ENCODE measurements at places on chromosomes 16 and 17. TPM values are rescaled to one million over a fixed set of nuclear protein-coding genes. Genes with fewer than 3 reads are reported as not detected.

- DNase-seq: no peak
Measured at GRCh38 chr17:4110152-4110551, 32.7 kb downstream of the ZZEF1 start.

GRCh38 chr16:56425439-56425832 lies at the start of gene AMFR:
Gene AMFR, minus strand, starts transcription at chr16:56425545. Its CDS starts 218 bp downstream, at chr16:56425327.
- peak; percentile 86 for DNase-seq

GRCh38 chr17:71709271-71709890 lies 411.4 kb upstream of the SOX9 start:
- DNase-seq: no peak

- DNase-seq: no peak
Measured at GRCh38 chr17:35641032-35641431, 53.9 kb downstream of the AP2B1 start.

DNA sequence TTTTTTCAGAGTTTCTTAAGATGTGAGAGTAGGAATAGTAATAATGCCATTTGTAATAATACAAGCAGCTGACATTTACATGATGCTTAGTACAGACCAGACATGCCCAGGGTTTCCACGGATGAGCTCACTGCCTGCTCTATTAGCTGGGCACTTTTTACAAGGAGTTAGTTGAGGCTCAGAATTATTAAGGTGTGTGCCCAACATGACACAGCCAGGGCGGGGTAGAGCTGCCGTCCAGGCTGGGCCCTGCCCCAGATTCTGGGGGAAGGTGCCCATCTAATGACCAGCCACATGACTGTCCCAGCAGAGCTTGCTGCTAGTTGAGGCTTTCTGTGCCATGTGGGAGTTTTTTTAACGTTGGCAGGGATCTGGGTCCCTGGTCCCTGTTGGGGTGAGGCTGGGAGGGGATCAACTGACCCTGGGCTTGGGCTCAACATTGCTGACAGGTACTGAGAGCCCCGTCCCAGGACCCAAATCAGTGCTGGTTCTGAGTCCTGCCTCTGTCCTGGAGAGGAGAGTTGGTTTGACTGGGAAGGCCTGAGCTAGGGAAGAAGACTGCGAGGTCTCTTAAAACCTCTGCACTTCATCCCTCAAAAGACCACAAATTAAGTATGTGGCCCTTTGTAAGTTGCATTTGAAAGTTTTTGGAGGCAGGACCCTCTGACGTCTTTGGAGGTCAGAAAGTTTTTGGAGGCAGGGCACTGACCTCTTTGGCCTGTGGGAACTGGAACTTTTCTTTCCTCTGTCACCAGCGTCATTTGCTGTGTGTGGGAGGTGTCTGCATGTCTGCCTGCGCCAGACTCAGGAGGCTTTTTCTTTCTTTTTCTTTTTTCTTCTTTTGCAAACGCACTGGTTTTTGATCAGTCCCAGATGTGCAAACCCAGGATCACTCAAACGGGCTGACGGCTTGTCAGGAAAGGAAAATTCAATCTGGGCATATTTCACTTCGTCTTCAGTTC lies 2.2 kb downstream of the CRISPLD2 start:
- DNase-seq: no peak

SOCS1 gene
- 1.5 TPM for total RNA-seq

DNA sequence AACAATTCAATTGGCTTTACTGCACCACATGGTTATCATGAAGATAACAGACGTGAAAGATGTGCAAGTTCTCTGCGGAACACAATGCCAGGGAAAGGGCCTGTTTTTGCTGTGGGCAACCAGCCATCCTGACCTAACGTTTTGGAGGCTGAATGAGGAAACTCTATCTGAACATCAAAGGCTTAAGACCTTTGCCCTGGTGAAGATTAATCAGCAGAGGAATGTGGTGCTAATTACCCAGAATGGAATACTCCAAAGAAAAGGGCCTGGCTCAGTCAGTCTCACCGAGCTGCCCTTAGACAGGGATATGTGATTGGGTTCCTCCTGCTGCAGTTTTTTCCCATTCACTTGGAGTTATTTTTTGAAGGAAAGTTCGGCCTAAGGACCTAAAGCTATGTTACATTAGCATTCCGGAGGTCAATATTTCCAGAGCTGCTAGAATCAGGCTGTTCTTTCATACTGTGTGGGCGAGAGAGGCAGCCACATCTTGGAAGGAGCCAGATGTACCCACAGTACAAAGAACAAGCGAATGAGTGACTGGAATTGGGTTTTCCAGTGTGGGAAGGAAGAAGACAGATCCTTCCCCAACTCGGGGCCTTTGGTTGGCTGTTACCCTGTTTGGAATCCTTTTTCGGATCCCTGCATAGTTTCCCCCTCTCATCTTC lies 15.5 kb downstream of the ASIC2 start:
- DNase-seq: no peak

ADCY9 gene
- total RNA-seq: 28.4 TPM

DNA sequence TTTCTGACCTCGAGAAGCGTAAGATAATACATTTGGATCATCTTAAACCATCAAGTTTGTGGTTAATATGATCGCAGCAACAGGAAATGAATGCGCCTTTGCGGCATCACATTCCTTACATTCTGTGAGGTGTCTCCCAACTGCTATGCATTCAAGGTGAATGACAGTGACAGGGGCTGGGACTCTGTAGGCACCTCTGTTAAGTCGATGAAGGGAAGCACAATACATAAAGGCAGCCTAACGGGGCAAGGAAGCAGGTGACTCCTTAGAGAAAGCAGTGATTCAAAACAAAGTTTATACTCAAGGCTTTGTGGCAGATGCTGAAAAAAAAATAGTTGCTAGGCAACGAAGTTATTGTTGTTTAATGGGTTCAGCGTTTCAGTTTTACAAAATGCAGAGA lies 21.6 kb upstream of the EVPL start:
- DNase-seq: peak; percentile 50

GRCh38 chr17:40477796-40478195 lies 23.6 kb downstream of the TNS4 start:
- DNase-seq: no peak

GRCh38 chr16:74623214-74623838 lies 16.4 kb upstream of the GLG1 start:
- DNase-seq: peak; percentile 66

PDIA2 gene
- total RNA-seq: 0.31 TPM

TMEM231 gene
- total RNA-seq: 10.6 TPM

ZFPM1 gene
- total RNA-seq: 0.70 TPM

GRCh38 chr16:50861970-50862411 lies 120.1 kb downstream of the CYLD start:
- peak; percentile 13 for DNase-seq

DNA sequence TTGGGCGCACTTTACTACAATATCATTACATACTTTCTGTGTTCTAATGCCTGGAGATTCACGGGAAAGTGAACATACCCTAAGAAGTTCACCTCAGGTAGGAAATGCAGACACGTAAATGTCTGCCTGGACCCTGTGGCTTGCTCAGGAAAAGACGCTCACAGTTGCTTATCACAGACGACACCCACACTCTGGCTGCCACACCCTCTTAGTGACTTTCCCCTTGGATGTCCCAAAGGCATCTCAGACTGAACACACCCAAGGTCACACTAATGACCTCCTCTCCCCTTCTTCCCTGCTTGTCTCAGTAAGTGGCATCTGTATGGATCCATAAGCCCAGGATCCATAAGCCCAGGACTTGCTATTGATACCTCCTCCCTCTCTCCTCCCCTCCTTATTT lies 32.6 kb downstream of the CDRT15 start:
- no peak for DNase-seq

- peak; percentile 6 for DNase-seq
Measured at GRCh38 chr16:65285128-65286048, 163.5 kb upstream of the CDH11 start.

DNA sequence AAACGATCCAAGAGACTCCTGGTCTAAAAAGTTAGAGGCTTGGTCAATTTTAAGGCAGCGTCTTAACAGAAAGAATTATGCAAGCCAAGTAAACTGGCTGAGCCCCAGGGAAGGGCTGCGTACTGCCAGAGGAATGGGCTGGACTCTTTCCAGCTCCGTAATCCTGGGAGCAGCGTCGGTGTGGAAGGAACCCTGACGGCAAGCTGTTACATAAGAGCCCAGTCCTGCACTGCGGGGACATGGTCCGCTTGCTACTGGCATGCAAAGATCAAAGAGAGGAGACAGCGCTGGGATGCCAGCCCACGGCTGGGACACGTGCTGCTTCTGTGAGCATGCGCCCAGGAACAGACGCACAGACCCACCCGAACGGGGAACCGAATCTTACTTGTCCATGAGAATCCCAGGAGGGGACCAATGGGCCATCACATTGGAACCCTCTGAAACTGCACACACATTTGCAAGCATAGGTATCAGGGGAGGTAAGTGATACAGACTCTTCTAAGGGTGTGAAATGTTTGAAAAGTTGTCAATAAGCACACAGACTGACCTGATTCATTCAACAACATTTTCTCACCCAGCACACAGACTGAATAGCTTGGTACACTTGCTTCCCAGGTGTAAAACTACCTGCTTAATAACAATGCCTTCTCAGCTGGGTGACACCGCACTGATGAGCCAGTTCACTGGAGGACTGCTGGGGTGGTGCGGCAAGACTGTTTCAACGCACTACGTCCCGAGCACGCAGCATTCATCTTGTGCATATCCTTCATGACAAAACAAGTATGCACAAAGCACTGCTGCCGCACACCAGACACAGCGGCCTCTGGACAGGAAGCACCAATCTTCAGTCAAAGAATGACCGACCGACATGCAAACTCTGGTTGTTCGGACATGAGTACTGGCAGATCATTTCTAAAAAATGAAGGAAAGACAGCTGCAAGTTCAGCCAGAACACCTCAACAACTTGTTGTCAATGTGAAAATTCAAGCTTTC lies 94.9 kb downstream of the ANKRD11 start:
- DNase-seq: peak; percentile 93

CDRT15 gene
- total RNA-seq: not detected

- DNase-seq: peak; percentile 42
Measured at GRCh38 chr17:78241277-78242023, 10.0 kb downstream of the TMEM235 start.

MT3 gene
- total RNA-seq: not detected

DNA sequence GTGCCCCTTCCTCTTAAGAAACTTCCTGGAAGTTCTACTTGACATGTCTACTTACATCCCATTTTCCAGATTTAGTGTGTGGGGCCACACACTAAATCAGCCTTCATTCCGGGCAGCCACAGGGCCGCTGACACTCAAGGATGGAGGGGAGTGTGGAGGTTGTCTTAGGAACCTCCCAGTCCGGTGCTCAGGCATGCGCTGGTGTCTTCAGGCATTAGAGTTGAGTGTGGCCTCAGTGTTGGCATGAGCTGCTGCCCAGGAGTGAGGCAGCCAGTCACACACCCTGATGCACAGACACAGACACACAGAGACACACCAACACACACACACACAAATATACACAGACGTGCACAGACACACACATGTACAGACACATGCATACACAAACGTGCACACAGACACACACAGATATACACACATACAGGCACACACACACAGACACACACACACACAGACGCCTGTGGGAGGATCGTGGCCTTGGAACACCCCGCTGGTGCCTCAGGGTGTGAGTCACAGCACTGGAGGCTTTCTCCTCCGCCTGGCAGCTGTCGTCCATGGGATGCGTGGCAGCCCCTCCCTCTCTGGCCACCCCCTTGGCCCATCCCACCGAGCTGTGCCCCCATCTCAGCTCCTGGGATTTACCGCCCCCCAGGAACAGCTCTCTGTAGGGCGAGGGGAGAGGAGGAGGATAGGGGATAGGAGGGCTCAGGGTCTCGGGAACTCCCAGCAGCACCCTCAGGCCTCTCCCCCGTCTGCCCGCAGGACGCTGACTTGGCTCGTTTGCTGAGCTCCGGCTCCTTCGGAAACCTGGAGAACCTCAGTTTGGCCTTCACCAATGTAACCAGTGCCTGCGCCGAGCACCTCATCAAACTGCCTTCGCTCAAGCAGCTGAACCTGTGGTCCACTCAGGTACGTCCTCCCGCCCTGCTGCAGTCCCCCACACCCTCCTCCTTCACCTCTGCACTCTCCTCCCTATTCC lies 75.6 kb upstream of the PLCG2 start:
- DNase-seq: peak; percentile 96

GRCh38 chr17:39225959-39226683 lies 376 bp upstream of the STAC2 start:
- DNase-seq: peak; percentile 62

DNA sequence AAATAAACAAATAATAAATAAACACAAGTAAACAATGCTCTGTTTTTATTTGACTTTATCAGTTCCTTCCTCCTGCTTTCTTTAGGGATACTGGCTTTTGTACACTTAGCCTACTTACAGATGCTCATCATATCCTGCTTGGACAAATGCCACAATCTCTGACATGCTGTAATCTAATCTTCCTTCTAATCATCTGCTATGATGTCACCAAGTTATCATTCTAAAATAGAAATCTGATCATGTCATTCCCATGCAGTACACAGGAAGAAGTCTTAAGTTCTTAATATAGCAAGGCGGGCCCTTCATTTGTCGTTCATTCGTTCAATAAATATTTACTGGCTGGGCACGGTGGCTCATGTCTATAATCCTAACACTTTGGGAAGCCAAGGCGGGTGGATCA lies 9.1 kb upstream of the UBB start:
- peak; percentile 86 for DNase-seq

CCDC92B gene
- total RNA-seq: not detected

- DNase-seq: no peak
Measured at GRCh38 chr17:50621574-50622031, 13.1 kb upstream of the ABCC3 start.

C17orf78 gene
- total RNA-seq: not detected

DNA sequence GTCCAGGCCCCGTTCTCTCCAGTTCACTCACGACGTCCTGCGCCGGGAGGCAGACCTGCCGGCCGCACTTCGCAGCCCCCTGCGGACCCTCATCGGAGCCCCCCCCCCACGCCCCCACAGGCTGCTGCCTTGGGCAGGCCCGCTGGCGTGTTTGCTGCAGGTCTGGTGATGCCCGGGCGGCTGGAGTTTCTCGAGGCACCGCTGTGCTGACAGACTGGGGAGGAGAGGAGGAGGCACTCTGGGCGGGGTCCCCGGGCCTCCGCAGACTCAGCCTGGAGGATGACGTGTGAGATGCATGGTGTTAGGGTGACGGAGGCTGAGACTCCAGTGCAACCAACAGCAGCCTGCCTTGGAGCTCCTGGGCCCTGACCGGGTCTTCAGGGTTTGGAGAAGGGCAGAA lies 24.1 kb downstream of the BAIAP2 start:
- DNase-seq: no peak

- DNase-seq: no peak
Measured at GRCh38 chr17:28493460-28493859, 12.7 kb upstream of the FOXN1 start.

SLC5A10 gene
- not detected for total RNA-seq

- DNase-seq: no peak
Measured at GRCh38 chr17:64061178-64061898, 40.9 kb upstream of the ICAM2 start.

DNA sequence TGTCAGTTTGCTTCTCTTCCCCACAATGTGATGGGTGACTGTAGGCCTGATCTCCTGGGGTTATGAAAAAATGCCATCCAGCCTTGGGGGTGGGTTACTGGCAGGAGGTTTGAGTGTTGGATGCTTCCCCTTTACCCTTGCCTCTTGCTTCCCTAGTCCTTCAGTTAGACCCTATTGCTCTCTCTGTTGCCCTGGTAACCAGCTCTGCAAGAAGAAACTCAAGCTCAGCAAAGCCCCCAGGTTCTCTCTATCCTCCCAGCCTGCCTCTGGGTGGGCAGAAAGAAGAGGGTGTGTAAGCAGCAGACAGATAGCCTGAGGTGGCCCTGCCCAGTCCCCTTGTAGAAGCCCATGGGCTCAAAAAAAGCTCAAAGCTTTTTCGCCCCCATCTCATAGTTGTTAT lies 2.8 kb upstream of the RAPGEFL1 start:
- DNase-seq: no peak
